ENCODE measurements at places on chromosomes 3 and 15.

GRCh38 chr3:159825216-159825854, 163.3 kb upstream of the IL12A start:
- no peak for DNase-seq

- DNase-seq = no peak
These were observed 109.4 kb upstream of the ADPGK start for GRCh38 chr15:72892986-72893385.

DNA sequence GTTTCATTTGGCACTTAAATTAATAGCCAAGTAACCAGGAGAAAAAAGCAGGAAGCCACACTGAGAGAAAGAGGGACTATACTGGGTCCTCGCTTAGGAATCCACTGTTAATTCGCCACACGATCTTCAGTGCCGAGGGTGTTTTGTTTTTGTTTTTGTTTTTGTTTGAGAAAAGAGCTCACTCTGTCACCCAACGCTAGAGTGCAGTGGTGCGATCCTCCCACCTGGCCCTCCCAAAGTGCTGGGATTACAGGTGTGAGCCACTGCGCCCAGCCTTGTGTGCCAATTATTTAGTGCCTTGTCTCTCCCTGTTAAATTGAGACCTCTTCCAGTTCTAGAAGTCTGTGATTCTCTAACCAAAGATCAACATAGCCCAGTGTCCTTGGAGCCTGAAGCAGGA, 53.8 kb upstream of the TPM1 start:
- no peak for DNase-seq

DNA sequence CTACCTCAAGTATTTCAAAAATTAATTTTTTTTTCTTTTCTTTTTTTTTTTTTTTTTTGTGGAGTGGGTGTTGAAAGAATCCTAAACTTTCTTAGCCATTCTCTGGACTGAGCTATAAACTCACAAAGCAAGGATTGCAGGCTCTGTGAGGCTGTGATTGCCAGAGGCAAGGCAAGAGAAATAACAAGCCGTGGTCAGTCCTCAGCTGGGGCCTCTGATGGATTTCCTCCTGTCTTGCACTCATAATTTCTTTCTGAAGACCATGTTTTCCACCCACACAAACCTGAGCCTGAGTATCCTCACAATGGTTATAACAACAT, 1.3 kb downstream of the CX3CR1 start:
- DNase-seq = no peak

- DNase-seq = no peak
These were observed 330.9 kb upstream of the C2CD4B start for GRCh38 chr15:62495670-62496614.

DNA sequence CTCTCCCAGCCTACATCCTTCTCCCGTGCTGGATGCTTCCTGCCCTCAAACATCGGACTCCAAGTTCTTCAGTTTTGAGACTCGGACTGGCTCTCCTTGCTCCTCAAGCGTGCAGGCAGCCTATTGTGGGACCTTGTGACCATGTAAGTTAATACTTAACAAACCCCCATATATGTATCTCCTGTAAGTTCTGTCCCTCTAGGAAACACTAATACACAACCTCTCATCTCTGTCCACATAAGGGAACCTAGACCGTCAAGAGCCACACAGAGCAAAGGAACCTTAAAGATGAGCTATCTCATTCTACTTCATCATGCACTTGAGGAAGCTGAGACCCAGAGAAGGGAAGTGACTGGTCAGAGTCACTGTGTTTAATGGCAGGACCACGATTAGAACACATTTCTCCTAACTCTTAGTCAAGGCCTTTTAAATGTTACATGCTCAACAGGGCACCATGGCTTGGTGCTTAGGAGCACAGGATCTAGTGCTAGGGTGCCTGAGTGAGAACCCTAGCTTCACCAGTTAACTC, 50.3 kb downstream of the NPTN start:
- no peak for DNase-seq

DNA sequence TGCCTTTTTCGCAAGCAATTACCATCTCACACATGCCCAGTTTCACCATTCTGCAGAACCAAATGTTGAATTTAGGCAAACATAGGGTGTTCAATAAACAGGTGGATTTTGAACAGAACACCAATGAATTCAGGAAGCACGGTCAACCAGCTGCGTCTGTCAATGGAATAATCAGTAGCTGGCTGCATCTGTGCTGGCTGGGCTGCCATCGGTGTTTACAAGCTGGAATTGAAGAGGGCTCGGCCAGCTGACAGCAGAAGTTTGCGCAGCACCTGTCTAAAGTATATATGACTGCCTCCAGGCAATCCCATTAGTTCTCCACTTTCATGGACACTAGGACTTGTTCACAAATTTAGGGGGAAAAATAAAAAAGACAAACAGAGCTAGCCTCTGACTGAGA, 996.4 kb upstream of the CFAP20DC start:
- DNase-seq = no peak

DNA sequence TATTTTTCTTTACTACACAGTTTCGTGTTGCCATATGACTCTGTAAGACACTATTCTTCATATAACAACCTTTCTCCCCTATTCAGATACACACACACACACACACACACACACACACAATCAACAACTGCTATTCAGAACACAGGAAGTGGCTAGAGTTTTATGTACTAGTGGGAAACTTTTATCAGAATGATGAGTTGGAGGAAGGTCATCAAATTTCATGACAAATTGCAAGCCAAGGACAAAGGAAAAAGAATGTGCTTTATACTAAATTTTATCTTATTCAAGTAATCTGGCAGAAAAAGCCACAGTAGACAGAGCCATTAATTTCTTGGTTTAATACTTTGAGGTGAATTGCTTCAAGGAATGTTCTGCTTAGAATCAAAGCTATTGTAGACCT, 899.8 kb downstream of the ROBO2 start:
- no peak for DNase-seq

- no peak for DNase-seq
These were observed 31.0 kb downstream of the RNU5B-1 start for GRCh38 chr15:65335278-65336055.

All from stimulated activated CD4-positive, alpha-beta T cell treated with anti-CD3 and anti-CD28 coated beads, Interleukin-4, amount 100 ng/mL, for 48 hours (primary cell).